C1 segment of cervical spinal cord (tissue), 14 donors: ENCODE measurements at places on chromosomes 11 and 22.

- DNase-seq: no peak
Measured at GRCh38 chr11:18223591-18224387, 12.8 kb downstream of the SAA4 start.

DNA sequence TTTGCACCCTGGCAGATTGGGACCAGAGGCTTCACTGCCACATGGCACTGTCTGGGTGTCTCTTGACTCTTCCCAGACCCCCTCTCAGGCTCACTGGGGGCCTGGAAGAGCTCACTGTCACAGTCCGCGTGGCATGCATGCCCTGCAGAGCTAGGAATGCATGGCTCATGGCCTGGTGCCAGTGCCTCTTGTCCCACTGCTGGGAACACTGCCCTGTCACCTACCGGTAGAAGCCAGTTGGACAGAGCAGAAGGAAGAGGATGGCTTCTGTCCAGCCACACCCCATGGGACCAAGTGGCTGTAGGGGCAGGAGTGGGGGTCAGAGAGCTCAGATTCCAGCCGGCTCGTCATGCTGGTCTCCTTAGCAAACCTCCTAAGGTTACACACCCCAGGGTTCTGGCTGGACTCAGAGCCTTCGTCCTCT, 29.7 kb downstream of the MB start:
- DNase-seq: no peak

DNA sequence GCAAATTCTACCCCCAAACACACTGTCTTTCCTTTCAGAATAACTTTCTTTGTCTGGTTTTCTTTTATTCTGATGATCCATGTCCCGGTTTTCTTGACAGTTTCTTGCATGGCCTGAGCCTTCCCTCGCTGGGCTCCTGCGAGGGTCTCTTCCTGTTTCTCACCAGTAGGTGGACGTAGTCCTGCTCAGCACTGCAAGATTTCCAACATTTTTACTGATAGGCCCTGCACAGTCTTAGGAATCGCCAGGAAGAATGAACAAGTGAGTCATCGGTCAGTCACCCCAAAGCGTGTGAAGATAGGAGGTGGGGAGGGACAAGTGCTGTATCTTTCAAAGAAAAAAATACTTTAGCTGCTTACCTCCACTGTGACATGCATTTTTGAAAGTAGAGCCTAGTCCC, 16.9 kb upstream of the KIRREL3 start:
- DNase-seq: no peak

DNA sequence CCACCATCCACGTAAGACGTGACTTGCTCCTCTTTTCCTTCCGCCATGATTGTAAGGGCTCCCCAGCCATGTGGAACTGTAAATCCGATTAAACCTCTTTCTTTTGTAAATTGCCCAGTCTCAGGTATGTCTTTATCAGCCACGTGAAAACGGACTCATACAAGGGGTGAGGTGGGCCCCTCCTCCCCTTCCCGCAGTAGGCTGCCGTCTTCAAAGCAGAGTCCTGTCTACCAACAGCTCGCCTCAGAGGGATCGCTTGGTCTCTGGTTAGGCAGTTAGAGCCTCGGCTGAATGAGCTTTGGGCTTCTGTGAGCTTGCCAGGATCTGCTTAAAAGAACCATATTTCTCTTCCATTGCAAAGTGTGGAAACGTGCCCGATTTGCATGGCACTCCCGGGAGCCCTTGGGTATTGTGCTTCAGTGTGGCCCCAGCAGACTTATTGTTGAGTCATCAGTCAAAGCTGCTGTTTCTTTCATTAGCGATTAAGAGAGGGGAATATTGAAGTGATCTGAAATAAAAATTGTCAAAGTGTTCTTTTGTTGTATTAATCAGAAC, 338.3 kb downstream of the TBC1D22A start:
- no peak for DNase-seq

GRCh38 chr11:126102436-126102981, 39.8 kb upstream of the CDON start:
- no peak for DNase-seq

GRCh38 chr22:38290347-38290746, 17.5 kb upstream of the TMEM184B start:
- DNase-seq: no peak

DNA sequence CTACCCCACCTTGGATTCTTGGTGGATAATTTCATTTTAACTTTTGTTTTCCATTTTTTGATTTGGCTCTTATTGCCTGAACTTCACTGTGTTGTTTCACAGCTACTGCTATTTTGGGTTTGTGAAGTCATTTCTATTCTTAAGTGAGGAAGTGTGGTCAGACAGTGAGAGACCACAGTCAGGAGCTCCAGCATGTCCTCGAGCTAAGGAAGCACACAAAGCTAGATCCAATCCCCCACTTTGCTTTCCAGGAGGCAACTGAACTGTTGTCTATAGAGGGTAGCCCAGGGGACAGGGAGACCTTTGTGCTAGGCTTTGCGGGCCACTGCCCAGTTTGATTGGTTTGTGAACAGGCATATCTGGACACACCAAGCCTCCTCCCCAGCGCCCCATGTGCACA, 251.8 kb upstream of the KIRREL3 start:
- DNase-seq: peak; percentile 22

GRCh38 chr22:19902245-19902715, 39.3 kb upstream of the COMT start:
- no peak for DNase-seq

- DNase-seq: no peak
Measured at GRCh38 chr22:25853501-25854284, 111.7 kb downstream of the MYO18B start.

DNA sequence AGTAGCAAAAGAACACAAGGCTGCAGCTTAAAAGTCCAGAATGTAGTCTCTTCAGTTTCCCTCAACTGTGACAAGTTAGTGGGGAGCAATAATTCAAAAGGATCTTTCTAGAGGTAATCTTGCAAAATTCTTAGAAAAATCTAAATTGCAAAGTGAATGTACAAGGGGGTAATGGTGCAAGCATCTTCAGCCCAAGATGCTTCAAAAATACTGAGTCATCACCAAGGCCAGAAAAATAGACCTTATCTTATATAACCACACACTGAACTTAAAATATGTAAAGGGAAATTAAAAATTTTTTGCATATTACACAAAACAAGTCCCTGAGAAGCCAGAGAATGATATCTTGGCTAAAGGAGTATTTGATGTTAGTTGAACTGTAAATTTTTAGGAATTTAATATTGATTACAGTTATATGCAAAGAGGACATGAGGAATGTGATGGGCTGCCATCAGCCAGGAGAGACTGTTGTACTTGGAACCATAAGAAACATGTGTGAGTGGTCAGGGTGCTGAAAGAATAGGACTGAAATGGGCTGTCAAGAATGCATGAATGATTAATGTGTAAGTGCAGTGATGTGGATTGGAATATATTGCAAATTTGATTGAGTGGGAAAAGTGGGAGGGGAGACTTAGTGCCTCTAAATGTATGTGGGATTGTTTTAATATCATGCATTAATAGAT, 85.7 kb upstream of the LIN7C start:
- no peak for DNase-seq

DNA sequence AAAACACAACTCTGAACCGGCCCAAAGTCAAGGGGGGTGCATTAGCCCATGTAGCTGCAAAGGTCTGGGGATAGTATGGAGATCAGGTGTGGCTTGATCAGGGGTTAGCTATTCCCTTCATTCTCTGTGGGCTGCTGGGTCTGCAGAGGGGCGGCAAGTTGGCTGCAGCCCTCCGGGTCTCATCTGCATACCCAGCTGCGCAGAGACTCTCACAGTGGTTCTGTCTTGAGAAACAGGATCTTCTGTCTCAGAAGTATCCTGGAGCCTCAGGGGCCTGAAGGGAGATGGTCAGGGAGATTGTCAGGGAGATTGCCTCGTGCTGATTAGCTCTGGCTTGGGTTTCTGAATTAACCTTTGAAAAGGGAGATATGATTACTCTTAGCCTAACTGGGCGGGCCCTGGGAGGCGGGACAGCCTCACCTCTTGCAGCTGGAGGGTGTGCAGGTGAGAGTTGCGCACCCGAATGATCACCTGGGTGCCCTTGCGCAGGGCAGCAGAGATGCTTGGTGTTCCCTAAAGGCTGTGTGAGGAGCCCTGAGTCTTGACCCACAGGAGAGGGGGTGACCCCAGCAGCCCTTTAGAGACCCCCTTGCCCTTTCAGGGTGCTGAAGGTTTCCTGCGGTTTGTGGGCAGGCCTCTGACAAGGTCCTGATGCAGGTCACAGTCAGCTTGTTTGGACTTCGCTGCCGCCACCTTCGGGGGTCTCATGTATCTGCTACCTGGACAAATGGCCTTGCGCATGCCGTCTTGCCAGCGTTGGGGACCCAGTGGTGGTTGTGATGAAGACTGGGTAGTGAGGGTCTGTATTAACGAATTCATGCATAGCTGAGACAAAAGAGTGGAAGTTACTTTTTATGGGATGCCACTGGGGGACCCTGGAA, 7.3 kb downstream of the ARHGAP8 start:
- DNase-seq: no peak

- DNase-seq: no peak
Measured at GRCh38 chr11:66789097-66789890, 53.9 kb upstream of the RCE1 start.

DNA sequence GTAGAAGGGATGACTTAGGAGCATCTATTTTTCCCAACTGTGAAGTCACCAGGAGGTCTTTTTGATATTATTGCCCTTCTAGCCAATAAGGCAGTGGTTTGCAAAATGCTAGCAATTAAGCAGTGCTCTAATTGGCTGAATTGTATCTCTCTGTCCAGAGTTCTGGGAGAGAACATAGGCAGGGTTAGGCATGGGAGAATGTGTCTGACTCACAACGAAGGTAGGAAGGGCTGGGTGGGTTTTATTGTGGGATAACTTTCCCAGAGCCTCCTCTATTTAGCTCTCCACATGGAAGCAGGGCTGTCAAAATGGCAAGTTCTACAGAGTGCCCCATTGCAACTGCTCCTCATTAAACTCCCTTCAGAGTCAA, 415.9 kb upstream of the CADM1 start:
- no peak for DNase-seq

DNA sequence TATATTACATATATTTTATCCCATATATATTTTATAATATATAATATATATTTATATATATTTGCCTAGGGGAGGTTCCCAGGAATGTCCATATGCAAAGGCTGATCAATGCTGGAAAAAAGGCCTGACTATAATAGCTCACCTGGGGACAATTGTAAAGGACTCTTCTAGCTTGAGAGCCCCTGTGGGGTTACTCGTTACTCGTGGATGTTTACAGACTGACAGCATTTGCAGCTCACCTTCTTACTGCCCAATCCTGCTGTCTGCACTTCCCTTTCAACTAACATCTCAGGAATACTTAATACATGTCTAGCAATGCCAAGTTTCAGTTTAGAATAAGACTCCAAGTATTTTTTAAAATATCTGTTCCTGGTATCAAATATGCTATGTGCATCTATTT, 1365.4 kb upstream of the RAG2 start:
- no peak for DNase-seq

DNA sequence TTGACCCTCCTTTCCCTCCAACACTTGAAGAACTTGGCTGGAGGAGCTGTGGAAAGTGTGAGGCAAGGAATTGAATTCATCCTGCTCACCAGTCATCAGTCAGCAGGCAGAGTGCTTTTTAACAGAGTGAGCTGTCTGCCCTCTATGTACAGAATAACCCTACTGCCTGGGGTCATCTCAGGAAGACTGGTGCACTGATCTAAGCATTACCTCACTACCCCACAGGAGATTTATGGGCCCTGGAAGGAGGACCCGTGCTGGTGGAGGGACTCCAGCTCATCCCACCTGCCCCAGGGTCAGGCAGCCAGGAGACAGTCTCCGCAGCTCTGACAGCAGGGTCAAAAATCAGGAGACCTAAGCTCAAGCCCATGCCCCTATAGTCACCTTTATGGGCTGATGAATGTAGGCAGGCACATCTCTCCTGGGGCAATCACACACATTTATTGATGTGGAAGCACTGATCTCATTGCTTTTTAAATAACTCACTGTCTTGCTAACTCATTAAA, 270.8 kb upstream of the SESN3 start:
- no peak for DNase-seq

GRCh38 chr11:57487920-57488659, 27.4 kb downstream of the SLC43A1 start:
- DNase-seq: no peak

DNA sequence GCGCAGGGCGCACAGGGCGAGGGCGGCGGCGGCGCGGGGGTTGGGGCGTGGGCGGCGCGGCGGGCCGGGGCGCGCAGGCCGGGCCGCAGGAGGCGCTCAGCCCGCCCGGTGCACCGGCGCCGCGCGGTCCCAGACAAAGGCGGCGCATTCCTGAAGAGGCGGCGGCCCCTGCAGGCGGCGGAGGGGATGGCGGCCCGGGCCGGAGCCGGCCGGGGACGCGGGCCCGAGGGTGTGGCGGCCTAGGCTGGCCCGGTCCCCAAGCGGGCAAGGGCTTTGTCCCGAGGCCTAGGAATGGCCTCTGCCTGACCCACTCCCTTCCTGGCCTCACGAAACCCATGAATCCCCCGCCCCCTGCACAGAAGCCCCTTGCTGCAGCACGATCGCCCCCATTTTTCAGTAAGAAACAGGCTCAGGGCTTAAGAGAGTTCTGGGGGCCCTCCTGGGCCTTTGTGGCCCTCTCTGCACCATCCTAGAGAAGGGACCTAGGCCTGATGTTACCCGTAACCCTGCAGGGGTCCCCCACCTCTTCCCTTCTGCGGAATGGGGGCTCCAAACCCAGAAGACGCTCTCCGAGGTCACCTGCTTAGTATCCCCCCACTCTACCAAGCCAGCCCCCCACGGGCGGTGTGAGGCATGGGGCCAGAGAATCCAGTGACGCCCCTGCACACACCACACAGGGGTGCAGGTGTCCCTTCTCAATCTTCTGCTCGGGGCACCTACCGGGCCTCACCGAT, at the start of gene RTN4R:
Gene RTN4R (minus strand): TSS at position 40 of the 734 bp plus-strand sequence. CDS start 226 bp downstream, outside the sequence.
- peak; percentile 22 for DNase-seq

- DNase-seq: no peak
Measured at GRCh38 chr11:43581370-43582023, 99.0 kb upstream of the HSD17B12 start.

DNA sequence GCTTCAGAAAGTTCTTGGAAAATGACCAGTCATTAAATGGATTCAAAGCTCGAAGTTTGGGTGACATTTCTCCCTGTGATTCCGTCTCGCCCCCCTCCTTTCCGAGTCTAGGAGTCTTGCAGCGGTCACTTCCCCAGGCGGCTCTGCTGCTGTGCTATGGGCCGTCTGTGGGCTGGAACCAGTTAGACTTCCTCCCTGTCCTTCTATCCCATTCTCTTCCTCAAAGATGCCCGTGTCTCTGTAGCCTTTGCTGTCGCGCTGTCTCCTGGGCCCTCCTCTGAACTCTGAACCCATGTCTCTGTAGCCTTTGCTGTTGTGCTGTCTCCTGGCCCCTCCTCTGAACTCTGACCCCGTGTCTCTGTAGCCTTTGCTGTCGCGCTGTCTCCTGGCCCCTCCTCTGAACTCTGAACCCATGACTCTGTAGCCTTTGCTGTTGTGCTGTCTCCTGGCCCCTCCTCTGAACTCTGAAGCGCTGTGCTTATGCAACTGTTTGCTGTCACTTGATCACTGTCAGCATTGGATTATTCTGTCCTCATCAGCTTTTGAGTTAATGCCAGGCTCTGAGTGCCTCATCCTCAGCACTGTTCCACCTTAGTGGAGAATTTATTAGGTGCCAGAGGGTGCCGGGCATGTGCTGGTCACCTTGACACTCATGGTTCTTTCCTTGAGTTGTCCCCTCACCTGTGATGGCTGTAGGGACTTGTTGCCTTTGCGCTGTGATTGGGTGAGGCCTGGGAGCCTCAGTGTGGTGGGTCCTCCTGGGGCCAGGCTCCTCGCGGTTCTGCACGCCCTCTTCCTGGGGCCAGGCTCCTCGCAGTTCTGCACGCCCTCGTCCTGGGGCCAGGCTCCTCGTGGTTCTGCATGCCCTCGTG, 173.3 kb downstream of the TBC1D22A start:
- DNase-seq: no peak
